Thyroid gland (tissue), 4 donors: ENCODE measurements at places on chromosomes 16 and 17. TPM values are rescaled to one million over a fixed set of nuclear protein-coding genes. Genes with fewer than 3 reads are reported as not detected.

DNA sequence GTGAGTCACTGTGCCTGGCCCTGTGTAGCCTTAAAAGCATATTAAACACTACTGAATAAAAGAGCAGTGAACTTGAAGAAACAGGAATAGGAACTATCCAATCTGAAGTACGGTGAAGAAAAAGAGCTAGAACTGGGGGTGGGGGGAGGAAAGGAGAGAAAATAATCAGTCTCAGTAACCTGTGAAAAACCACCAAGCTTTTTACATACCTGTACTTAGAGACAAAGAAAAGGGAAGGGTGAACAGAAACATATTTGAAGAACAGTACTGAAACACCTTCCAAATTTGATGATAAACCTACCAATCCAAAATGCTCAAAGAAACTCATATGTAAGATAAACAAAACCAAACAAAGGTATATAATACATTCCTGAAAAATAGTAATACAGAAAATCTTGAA is 77.5 kb downstream of the USP32 start:
- no peak overlapping the region for H3K4me3 ChIP-seq
- no peaks in the 10 kb centered on the region for H3K36me3 ChIP-seq
- DNase-seq = no peak
- H3K27ac ChIP-seq = no peak overlapping the region
- H3K4me1 ChIP-seq = no peaks in the 10 kb centered on the region

DNA sequence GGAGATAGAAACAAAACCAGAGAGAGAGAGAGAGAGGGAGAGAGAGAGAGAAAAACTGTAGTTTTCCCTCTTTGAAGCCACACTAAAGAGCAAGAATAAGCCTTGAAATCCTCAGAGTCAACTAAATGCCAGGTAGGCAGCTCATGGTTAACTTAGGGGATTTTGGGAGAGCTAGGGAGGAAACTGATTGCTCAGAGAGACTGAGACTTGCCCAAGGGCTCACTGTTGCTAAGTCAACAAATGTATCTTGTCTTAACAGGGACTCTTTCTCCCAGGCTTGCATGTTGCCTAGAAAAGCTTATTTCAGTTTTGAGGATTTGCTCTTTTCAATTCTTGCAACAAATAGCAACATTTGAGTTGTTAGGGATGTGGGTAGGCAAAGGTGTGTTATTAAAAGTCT is 4.5 kb upstream of the SLC5A11 start:
- no peak overlapping the region for H3K27ac ChIP-seq
- H3K27me3 ChIP-seq = no peaks in the 10 kb centered on the region
- no peaks in the 10 kb centered on the region for H3K36me3 ChIP-seq
- no peak for DNase-seq
- H3K4me3 ChIP-seq = no peak overlapping the region
- peaks cover 14% of the 10 kb centered on the region for H3K4me1 ChIP-seq

DNA sequence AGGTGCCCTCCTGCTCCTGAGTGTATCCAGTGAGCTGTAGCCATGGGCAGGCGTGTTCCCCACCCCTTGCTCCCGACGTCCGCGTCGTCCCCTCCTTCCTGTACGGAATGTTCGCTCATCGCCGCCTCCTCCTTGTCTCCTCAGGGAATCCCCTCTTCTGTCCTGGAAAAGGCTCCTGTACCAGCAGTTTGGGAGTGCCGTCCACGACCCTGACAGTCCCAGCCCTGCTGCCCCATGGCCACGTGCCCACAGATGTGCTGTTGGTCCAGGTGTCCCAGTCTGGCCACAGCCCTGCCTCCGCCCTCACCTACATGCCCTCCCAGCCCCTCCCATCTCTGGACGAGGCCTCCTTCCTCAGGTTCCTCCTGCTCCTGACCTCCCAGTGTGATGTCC is 30.2 kb downstream of the OR1D5 start:
- no peaks in the 10 kb centered on the region for H3K4me1 ChIP-seq
- no peak overlapping the region for H3K27ac ChIP-seq
- DNase-seq = no peak
- H3K36me3 ChIP-seq = peaks cover 2% of the 10 kb centered on the region

The NUDT21 gene
- total RNA-seq = 64.8 TPM

DNA sequence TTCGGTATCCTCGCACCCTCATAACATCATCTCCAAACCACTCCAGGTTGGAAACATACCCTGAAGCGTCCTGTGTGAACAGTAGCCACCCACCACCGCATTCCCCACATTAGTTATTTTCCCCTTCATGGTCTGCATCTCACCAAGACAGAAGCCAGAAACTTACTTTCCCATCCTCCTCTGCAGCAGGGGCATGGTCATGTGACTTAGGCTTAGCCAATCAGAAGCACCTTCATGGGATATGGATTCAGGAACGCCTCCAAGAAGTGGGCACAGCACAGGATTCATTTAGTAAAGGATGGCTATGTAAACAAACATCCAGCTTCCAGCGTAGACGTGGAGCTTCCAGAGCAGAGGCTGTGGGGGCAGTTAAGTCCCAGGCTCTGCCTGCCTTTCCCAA is 130.3 kb downstream of the AXIN2 start:
- no peak overlapping the region for H3K27ac ChIP-seq
- no peaks in the 10 kb centered on the region for H3K4me1 ChIP-seq
- no peak overlapping the region for H3K4me3 ChIP-seq
